Airway epithelial cell (primary cell): ENCODE measurements at places on chromosomes 3 and 15. TPM values are rescaled to one million over a fixed set of nuclear protein-coding genes. Genes with fewer than 3 reads are reported as not detected.

Gene SKIC8
- 76.2 and 80.5 TPM in 2 replicates for total RNA-seq

Gene FANCD2OS
- total RNA-seq: 2.3 TPM in 1 of 2 replicates, not detected in the other

Gene IGF1R
- 28.0 and 41.3 TPM in 2 replicates for total RNA-seq

Gene KBTBD13
- not detected in 2 replicates for total RNA-seq

Gene DUSP7
- 66.7 and 107 TPM in 2 replicates for total RNA-seq

Gene CPLX3
- not detected in 2 replicates for total RNA-seq

Gene CYP8B1
- total RNA-seq: not detected in 2 replicates

Gene FAN1
- total RNA-seq: 9.6 and 10.7 TPM in 2 replicates

Gene CHRD
- not detected in 2 replicates for total RNA-seq

Gene C3orf20
- not detected in 2 replicates for total RNA-seq

Gene CTXN2
- not detected in 2 replicates for total RNA-seq

Gene GOLGA6L7
- total RNA-seq: not detected in 2 replicates

Gene VIPR1
- 6.6 and 9.1 TPM in 2 replicates for total RNA-seq

Gene BCL2A1
- total RNA-seq: 0.35 and 2.0 TPM in 2 replicates

Gene POC1A
- total RNA-seq: 10.4 and 10.6 TPM in 2 replicates

Gene IQCH
- total RNA-seq: 1.6 and 2.6 TPM in 2 replicates

Gene NMNAT3
- 1.2 and 2.5 TPM in 2 replicates for total RNA-seq

Gene FEZF2
- total RNA-seq: not detected in 2 replicates

Gene NRG4
- total RNA-seq: 0.09 TPM in 1 of 2 replicates, not detected in the other

Gene GP5
- total RNA-seq: not detected in 2 replicates

Gene ARIH1
- total RNA-seq: 27.9 and 43.6 TPM in 2 replicates

Gene GPR87
- total RNA-seq: 69.9 and 74.1 TPM in 2 replicates

Gene MST1R
- 13.3 and 19.9 TPM in 2 replicates for total RNA-seq

Gene SPTSSB
- total RNA-seq: 7.5 and 18.5 TPM in 2 replicates

Gene ACAA1
- total RNA-seq: 81.7 and 94.8 TPM in 2 replicates

Gene AZI2
- total RNA-seq: 27.1 and 34.6 TPM in 2 replicates

Gene SRPRB
- total RNA-seq: 27.7 and 40.0 TPM in 2 replicates

Gene CCDC54
- total RNA-seq: not detected in 2 replicates

Gene REC114
- total RNA-seq: not detected in 2 replicates

Gene ECE2
- not detected in 2 replicates for total RNA-seq

Gene SEMA3F
- total RNA-seq: 183 and 242 TPM in 2 replicates

Gene SMAD3
- 51.4 and 63.5 TPM in 2 replicates for total RNA-seq

Gene SOX14
- total RNA-seq: not detected in 2 replicates

Gene KIF15
- 4.5 and 6.9 TPM in 2 replicates for total RNA-seq

Gene HIGD2B
- total RNA-seq: not detected in 2 replicates

Gene LRRC31
- total RNA-seq: not detected in 2 replicates

Gene FAM3D
- total RNA-seq: 6.2 and 11.4 TPM in 2 replicates

Gene ERICH6
- total RNA-seq: 0.05 TPM in 1 of 2 replicates, not detected in the other

Gene CP
- total RNA-seq: 0.21 and 1.1 TPM in 2 replicates
